ENCODE measurements at places on chromosomes 7 and 10. TPM values are rescaled to one million over a fixed set of nuclear protein-coding genes. Genes with fewer than 3 reads are reported as not detected.

The GIMAP8 gene
- total RNA-seq = not detected

The LCOR gene
- total RNA-seq = 19.2 TPM

The TMEM229A gene
- total RNA-seq = not detected

The ZNF727 gene
- 0.29 TPM for total RNA-seq

The RBP3 gene
- not detected for total RNA-seq

The LIPM gene
- not detected for total RNA-seq

The IGFBP1 gene
- 4.0 TPM for total RNA-seq

The PSTK gene
- total RNA-seq = 3.6 TPM

The EPHB6 gene
- total RNA-seq = 2.4 TPM
